ENCODE measurements at places on chromosomes 5 and 9.
A peak's percentile ranks its signal among the peaks of the same experiment; 100 is the strongest.

GRCh38 chr9:1869843-1870242 is 145.3 kb upstream of the SMARCA2 start:
- no peak for DNase-seq

GRCh38 chr9:98007251-98007928 is 24.2 kb downstream of the ANP32B start:
- no peak for DNase-seq

- DNase-seq: no peak
These were observed 182.9 kb upstream of the MAP1B start for GRCh38 chr5:71924325-71924724.

DNA sequence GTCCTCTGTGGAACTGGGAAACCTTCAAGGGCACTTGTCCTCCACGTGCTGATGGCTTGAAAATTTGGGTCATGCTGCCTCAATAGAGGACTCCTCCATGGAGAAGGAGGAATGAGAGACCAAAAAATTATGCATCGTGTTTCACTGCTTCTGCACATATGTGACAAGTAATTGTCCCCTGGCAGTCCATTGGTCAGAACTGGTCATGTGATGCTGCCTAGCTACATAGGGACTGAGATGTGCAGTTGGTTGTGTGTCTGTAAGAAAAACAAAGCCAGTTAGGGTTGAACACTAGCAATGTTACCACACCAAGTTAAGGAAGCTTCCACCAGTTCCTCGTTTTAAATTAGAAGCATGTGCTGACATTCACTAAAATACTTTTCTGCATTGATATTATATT is 201.9 kb upstream of the ANKH start:
- DNase-seq: no peak

DNA sequence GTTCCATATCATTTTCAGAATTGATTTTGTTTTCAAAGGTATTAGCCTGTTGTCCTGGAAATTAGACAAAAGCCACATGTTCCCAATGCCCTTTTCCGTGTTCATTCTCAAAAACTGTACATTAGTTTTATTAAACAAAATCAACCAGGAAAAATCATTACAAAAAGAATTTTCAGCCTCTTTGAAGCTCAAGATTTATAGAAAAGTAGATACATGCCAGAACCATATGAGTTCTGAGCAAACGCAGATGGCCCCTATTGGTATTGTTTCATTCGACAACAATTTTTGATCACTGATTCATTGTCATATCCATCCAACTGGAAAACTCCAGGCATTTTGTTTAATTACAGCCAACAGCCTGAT is 148.5 kb upstream of the GRAMD2B start:
- DNase-seq: no peak

DNA sequence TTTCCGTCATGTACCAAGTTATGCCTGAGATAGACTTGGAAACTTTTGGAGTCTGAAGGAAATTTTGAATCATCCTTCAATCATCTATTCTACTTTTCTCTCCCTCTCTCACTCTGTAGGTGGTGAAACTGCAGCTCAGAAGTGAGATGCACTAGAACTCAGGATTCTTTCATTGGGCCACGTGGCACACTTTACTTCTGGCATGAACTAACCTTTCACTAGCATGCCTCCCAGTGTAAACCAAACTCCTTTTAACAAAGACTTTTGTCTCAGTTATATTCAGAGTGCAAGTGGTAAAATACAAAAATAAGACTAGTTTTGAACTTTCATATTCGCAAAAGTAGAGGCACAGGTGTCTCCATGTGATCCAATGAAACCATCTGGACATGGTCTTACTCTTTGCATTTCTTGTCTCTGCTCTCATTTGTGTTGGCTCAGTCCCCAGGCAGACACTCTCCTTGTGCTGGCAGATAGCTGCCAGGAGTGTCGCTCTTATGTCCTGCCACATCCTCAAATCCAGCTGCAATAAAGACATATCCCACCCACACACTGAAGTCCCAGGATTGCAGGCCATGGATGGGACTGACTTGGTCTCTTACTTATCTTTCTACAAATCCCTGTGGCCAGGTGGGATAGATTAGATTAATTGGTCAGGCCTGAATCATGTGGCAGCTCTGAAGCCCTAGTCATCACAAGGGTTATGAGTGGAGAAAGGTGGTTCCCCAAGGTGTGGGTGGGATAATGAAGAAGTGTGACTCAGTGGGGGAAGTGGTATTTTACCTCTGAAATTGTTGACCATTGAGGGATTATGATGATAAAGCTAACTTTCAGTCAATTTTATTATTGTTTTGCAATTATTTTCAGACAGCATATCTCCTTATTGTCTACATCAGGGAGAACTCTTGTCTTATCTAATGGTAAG is 267.5 kb downstream of the GABRB2 start:
- DNase-seq: no peak

DNA sequence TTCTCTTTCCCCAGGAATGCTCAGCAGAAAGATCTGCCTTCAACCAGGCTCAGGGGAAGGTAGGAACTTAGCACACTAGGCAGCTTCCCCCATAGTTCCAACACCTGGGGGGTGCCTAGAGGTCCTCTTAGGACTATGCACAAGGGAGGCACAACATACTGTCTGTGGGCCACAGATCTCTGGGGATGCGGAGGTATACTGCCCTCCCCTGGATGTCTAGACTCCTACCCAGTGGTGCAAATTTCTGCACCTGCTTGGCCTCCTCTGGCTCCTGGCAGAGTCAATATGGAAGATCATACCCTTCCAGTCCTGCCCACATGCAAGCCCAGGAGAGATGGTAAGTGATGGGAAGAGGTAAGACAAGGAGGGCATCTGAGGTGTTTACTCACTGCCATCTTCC is 247.5 kb upstream of the DAPK1 start:
- DNase-seq: no peak

DNA sequence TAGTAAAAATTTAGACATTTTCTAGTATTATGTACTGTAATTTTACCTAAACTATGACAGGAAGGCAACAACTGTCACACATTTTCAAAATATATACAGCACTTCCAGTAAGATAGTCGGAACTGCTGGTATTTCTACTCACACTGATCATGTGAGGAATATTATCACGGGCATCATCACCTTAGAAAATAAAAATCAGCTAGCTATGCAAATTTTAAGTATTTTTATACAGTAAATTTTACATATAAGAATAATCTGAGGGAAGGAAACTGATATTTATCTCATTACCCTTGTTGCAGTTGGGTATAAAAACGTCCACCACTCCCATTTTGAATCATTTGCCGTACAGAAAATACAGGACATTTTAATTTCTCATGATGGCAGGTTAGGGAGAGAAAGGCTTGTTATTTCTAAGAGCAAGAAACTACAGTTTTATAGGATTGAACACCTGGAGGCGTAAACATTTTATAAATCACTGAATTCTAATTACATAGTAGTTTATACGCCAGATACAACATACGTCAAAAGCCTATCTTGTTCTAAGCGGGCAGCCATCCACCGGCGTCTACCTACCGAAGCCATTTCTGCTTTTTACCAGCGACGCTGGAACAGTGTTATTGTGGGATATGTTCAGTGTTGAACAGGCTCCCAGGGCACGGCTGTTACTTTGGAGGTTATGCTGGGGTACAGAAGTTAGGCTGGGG is 729 bp upstream of the TNPO1 start:
- peak; percentile 63 for DNase-seq

DNA sequence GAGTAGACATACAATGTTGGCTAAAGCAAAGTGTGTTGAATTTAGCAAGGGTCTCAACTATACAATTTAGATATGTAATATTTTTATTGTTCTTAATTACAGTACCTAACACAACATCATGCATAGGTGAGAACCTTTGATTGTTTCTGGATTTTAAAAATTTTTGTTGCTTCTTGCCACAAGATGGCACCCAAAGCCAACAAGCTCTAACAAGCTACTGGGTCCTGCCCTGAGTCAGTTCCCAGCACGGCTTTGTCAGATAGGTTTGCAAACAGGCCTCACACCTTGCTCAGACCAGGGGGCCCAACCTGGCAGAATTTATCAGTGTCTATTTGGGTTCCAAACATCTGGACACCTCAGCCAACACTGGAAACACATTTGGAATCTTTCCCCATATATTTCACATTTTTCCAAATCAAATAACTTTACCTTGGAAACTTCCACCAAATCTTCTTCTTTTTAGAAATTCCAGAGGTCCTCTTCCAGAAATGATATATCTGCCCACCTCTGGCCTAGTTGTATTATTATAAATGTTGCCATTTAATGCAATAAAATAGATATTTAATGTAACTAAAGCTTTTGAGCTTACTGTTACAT is 49.5 kb upstream of the EGFLAM start:
- DNase-seq: peak; percentile 34

GRCh38 chr5:170626507-170627150 is 122.8 kb downstream of the KCNIP1 start:
- DNase-seq: no peak

All from putamen (tissue), 1 donor.